Naive thymus-derived CD8-positive, alpha-beta T cell (primary cell): ENCODE measurements at places on chromosomes 7 and 10.

DNA sequence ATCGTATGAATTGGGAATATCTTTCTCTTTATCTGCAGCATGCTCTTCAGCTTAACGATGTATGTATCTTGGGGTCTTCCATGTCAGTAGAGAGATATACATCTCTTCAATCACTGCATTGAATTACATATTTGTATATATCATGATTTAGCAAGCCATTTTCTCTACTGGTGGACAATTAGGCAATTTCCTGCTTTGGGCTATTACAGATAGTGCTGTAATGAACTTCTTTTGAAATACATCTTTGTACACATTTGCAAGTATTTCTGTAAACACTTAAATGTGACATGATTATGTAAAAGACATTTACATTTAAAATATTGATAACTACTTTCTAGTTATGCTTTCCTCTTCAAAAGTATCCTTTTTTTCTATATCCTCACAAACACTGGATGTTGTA is 199.0 kb downstream of the PPP1R9A start:
- no peak for DNase-seq

DNA sequence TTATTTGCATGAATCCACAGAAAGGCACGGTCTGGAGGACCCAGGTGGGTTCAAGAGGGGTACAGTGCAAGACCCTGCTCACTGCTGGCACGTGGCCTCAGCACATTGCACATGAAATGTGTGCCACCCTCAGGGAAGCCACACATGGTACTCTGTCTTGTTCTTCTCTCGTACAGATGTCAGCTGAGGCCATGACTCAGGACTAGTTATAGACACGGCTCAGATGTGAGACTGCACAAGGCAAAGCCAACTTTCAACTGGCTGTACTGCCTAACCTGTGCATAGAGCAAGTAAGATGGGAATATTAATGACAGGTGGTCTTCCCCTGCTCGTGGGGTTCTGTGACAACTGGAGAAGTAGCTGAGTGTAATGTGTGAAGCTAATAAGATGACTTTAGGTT is 249.4 kb upstream of the CTBP2 start:
- no peak for DNase-seq

DNA sequence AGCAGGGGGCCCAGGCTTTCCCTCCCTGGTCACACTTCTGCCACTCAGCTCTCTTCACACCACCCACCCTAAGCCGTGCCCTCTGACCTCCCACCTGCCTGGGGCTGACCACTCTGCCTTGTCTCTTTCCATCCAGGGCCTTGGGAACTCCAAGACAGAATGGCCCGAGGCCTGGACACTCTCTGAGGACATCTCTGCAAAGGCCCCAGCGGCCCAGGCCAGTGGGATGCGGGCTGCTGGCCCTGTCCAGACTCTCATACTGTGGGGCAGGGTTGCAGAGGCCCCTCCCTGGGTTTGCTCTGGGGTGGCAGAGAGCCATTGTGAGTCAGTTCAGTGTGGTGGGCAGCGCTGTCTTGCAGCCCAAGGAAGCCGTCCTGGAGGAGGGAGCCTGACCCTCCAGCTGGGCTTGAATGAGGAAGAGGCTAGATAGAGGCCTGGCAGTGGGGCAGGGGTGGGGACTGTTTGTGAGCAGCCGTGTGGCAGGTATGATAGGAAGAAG is 39.9 kb upstream of the RABGEF1 start:
- DNase-seq: no peak

DNA sequence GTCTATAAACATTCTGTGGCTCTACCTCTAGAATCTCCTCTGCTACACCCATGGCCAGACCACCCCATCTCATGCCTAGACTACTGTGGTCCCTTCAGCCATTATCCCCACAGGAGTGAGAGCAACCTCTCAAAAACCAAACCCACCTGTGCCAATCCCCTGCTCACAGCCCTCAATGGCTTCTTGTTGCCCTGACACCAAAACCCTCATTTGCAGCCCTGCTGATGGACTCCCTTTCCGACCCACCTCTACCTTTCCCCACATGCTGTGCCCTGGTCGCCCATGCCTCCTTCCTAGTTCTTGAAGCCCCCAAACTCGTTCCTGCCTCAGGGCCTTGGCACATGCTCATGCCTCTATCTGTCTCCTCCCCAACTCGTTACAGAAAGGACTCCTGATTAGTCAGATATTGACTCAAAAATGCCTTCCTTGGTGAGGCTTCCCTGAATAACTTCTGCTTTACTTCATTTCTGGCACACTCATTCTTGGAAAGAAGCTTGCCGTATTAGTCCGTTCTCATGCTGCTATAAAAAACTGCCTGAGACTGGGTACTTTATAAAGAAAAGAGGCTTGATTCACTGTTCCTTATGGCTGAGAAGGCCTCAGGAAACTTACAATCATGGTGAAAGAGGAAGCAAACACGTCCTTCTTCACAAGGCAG is 104.2 kb downstream of the TEX36 start:
- DNase-seq: no peak

DNA sequence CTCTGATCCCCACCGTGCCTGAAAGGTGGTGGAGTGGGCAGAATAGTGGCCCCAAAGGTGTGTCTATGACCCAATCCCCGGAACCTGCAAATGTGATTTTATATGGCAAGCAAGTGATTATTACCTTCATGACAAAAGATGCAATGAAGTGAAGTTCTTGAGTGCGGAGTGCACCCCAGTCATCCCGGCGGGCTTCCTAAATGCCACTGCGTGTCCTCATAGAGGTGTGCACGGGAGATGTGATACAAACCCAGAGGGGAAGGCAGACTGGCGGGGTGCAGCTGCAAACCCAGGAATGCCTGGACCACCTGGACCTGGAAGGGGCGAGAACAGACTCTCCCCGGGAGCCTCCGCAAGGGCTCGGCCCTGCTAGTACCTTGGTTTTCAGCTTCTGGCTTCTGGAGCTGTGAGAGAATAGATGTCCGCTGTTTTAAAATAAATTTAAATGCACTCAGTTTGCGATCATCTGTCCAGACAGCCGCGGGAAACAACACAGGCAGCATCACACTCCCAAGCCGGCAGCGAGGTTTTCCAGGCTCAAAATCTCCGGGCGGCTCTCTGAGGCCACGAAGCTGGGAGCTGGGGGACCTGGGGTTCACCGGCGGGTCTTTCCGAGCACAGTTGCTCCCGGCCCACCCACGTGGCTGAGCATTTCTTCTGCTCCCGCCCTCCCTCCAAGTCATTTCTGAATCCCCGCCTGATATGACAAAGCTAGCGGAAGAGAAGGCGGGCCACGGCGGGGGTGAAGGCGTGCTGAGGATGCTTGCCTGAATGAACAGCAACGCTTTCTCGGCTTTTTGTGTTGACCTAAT is 50.4 kb upstream of the EBF3 start:
- no peak for DNase-seq

DNA sequence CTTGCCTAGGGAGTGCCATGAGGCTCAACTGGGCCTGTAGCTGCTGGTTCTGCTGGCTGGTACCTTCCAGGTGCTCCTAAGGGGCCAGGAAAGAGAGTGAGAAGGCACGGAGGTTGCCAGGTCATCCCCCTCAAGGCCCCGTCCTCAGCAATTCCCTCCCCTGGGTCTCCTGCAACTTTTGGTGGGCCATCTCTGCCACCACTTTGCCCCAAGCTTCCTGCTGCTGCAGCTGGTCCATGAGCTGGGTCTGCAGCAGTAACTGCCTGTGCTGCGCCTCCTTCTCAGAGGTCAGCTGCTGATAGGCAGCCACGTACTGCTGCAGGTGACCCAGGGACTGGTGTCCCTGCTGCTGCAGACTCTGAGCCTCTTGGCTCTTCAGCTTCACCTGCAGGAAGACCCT is 17.3 kb upstream of the MTPAP start:
- DNase-seq: no peak
